ENCODE measurements at places on chromosomes 7 and 10.

- no peak for DNase-seq
Observed at GRCh38 chr10:27660711-27661110, 84.9 kb downstream of the MKX start.

DNA sequence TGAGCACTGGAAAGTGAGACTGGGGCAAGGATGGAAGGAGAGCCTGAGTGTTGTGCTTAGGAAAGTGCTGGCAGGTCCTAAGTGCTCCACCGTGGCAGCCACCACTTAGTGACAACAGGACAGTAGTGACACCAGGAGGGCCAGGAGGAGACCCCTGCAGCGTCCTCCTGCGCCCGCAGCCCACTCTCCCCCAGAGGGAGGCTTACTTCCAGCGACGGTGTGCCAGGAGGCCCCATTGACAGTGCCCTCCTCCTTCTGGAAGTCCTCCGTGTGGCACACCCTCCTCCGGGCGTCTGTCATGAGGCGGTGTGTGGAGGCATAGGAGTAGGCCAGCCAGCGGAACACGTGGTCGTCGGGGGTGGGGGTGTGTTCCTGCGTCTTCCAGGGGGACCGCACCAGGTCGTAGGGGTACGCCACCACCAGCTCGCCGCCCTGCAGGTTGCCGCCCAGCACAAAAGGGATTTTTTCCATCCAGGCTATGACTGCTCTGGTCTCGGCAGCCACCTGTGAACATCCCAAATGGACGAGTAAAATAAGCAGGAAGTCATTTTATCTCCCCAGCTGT lies 95.6 kb downstream of the GPR26 start:
- DNase-seq = no peak

DNA sequence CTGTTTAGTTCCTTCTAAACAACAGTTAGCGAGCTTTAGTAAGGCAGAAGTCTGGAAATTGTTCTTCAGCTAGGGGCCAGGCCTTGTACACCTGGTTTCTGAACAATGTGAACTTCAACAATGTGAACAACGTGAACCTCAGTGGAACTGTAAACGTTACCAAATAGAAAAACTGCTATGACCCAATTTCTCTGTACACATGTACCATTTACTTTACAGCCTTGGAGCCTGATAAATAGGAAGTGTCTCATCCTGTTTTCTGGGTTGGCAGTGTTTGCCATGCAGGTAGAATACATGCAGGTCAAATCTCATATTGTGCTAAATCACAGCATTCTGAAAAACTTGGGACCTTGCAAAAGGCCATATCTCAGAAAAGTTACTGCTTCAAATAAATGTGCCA lies 1.6 kb downstream of the STEAP4 start:
- DNase-seq = no peak

DNA sequence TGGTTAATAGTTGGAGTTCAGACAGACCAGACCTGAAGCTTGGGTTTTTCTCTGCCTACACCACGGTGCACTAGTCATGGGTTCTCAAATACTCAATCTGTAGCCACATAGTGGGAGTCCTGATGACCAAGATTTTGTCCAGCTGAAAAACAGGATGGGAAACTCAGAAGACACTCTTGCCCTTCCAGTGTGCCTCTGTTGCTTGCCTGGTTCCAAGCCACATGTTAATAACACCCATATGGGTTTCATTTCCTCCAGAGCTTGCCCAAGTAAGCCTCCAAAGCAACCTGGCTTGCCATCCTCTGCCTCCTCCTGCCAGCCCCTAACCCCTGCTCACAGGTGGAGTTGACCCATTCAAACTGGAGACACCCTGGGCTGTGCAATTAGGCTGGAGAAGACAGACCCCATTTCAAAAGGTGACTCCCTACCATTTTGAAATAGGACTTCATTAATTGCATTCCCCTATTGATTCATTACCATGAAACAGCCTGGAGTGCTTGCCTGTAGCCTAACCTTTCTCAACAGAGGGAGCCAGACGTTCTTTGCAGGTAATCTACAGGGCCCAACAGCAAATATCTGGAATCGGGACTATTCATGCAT lies 108.0 kb upstream of the HABP2 start:
- DNase-seq = no peak
